ENCODE measurements at places on chromosomes 7 and 10.

DNA sequence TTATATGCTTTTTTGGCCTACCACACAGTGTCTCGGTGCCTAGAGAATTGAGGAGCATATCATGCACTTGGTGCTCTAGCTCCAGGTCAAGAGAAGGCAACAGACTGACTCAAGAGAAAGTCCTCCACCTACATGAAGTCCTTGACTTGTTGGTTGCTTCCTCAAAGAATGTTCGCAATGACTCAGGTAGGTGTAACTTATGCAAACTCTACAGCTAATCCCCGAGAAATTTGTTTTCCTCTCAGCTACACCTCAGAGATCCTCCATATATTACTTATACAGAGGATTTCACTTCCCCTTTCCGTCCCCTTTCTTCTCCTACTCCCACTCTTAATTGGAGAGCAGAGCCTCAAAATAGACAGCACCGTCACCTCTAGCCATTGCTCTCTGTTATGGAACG lies 1013.1 kb downstream of the KCNMA1 start:
- DNase-seq = no peak

GRCh38 chr7:55033236-55033846 lies 14.5 kb downstream of the EGFR start:
- no peak for DNase-seq

DNA sequence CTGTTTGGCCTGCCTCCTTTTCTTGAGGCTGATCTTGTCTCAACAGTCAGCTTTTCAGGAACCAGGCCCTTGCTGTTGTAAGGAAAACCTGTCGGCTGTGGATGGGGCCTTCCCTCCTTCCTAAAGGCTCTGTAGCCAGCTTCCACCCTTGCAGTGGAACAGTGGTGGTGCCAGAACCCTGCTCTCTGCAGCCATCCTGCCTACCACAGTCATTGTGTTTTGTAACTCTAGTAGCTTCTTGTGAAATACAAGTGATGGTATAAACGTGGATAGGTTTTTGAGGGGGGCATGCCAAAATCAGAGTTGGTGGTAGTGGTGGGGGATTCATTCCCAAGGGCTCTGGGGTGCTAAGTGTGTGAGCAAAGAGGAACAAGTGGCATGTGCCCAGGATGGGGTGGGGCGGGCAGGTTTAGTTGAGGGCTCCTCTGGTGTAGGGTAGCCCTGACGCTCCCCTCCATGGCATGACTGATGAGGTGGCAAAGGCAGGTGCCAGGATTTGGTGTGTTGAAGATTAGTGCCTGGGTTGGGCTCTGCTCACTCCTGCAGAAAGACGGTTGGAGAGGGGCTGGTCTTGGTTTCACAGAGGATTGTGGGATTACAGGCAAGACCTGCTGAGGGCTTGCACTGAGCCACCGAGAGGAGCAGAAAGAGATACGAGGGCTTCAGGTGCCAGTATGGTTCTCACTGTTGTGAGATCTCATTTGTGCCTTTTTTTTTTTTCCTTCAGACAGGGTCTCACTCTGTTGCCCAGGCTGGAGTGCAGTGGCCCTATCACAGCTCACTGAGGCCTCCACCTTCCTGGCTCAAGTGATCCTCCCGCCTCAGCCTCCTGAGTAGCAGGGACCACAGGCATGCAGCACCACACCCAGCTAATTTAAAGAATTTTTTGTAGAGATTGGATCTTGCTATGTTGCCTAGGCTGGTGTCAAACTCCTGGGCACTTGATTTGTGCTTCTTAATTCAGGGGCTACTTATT lies 7.4 kb downstream of the TSPAN14 start:
- no peak for DNase-seq

- DNase-seq = no peak
These were observed 133.5 kb downstream of the BUB3 start for GRCh38 chr10:123287594-123288247.

DNA sequence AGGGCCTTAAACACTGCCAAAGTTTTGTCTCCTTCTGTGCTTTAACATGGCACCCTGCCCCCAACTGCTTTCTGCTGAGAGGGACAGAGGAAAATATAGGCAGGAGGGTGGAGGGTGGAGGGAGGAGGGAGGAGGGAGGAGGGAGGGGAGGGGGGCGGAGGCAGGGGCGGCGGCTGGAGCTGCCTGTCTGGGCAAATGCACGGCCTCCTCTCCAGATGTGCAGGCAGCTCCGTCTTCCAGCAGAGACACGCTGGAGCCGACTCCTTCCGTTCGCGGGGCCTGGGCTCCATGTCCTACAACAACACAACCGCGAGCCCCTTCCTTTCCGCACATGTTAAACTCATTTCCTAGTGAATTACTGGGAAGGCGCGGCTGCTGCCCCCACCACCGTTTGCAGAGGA lies 14.2 kb downstream of the EBF3 start:
- no peak for DNase-seq

DNA sequence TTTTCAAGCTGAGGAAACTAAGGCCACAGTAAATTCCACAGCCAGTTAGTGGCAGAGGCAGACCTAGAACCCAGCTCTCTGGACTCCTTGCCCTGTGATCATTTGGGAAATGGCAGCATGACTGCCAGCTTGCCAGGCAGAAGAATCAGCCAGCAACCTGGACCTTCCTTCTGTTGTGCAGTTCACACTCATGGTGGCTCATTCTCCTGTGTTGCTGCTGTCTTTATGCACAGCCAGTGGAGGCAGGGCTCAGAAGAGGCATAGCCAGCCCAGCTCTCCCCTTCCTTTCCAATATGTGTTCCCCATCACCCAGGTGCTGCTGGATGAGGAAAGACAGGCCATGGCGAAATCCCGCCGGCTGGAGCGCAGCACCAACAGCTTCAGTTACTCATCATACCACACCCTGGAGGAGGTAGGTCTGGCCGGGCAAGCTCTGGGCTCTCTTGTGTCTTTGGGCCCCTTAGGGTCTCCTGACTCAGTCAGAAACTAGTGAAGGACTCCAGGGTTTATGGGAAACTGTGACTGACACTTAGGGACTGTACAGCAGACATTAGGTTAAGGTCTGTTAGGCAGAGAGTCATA lies 14.8 kb downstream of the CPA5 start:
- no peak for DNase-seq

DNA sequence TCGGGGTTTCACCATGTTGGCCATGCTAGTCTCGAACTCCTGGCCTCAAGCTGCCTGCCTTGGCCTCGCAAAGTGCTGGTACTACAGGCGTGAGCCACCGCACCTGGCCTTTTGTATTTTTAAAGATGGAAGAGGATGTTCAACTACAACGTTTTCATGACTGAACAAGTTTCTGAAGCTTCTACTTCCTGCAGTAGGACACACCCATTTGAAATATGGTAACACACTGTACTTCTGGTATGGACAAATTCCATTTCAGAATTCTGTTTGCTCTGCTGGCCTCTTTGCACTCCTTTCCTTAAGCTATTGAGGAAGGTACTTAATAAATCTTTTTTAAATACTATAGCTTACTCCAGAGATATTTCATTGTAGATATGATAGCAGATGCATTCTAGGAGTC lies 10.9 kb upstream of the CDK1 start:
- no peak for DNase-seq

DNA sequence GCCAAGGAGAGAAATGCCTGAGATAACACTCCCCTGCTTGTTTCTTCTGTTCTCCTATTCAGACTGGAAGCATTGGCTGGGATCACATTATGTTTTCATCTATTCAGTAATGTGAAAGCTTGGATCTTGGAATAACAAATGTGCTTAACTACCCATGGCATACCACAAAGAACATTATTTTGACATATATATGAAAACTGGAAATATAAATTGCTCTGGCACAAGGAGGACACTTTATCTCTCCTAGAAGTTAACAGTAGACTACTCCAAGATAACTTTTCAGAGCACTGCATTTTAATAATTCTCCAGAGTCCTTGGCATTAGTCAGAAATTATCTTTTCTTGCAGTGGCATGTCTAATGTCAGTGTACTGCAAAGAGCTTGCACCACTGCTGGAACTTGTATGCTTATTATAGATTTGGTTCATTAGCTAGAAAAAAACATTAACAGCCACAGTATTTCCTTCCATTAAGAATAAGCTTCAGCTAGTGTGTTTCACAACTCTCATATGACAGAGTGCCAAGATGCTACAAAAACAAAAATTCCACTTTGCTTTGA lies 169.3 kb upstream of the LRRN3 start:
- no peak for DNase-seq
